ENCODE measurements at places on chromosomes 2 and 18. TPM values are rescaled to one million over a fixed set of nuclear protein-coding genes. Genes with fewer than 3 reads are reported as not detected.

Gene PRKAG3
- total RNA-seq, result not detected

Gene BCL2L11
- total RNA-seq, result 17.2 TPM

DNA sequence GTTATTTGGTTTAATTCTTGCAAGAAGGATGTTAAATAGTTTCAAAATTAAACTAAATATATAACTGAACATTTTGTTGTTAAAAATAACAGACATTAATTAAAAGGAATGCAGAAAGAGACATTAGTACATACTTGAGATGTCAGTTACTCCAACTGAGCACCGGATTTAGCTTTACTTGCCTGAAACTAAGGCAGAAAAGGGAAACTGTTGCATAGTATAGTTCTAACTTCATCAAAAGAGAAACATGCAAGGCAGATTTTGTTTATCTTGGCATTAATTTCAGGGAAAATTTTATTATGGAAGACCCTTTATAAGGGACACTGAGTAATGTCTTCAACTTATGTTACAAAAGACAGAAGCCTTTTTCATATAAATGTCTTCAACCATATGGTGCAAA is 218.3 kb downstream of the STK39 start:
- DNase-seq, result no peak

DNA sequence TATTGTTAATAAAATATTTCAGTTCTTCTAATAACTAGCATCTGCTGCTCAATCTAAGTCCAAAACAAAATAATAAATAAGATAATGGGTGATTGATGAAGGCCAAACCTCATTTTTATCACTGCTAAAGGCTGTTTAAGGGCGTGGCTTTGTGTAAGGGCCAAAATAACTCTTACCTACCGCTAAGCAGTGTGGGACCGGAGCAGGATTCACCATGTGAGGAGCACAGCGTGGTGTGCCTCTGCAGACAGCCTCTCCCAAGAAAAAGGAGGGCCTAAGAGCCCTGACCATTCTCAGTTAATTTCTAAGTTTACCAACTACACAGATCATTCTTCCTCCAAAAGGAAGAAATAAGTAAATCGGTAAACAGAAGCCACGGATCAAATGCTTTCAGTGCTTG is 353.7 kb downstream of the ARL6IP6 start:
- no peak for DNase-seq

GRCh38 chr2:196372276-196372809 is 201.0 kb upstream of the STK17B start:
- no peak for DNase-seq

DNA sequence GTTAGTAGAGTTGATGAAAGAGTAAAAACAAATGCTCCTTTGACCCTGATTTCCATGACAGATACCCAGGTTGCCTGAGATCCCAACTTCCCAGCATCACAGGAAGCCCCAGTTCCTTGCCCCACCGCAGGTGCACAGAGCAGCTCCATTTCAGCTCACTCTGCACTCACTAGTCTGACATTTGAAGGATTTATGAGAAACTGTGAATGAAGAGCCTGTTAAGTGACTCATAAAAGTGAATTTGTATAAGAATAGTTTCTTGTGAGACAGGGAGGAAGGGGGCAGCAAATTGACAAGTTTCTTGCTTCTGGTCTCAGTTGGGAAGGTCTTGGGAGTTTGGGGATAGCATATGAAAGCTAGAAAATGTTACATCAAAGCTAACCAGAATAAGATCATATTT is 248.7 kb upstream of the ATP5MC3 start:
- DNase-seq, result no peak
